Lung (tissue), 17 donors: ENCODE measurements at places on chromosomes 16 and 17.

- no peak for DNase-seq
Observed at GRCh38 chr17:61806081-61806828, 57.1 kb downstream of the BRIP1 start.

- DNase-seq = no peak
Observed at GRCh38 chr17:608511-609231, 106.0 kb downstream of the VPS53 start.

- no peak for DNase-seq
Observed at GRCh38 chr17:17029938-17030337, 12.3 kb upstream of the MPRIP start.

DNA sequence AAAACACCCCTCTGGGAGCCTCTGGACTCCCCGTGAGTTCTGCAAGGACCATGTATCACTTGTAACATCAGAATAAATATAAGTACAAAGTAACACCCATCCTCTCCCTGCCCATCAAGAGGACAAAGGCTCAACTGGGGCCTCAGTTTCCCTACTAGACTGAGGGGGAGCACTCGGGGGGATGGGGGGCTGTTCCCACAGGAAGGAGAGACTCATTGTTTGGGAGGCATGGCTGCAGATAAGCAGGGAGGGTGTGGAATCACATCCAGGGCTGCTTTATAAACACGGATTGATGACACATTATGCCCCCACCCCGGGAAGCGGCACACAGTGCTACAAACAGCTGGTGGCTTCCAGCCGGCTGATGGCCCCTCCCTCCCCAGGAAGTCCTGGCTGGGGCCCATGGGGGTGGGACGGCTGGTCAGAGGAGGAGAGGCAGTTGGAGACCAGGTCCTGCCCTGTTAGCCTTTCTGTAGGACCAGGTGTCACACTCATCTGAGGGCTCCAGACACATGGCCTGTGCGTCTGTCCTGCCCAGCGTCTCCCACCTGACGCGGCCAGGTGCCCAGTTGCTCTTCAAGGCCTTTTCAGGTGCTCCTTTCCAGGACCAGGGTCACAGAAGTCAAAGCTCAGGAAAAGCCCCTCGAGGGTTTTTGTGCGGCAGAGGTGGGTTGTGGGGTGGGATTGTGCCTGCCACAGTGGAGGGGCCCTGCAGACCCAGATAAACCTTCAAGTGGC is 1.3 kb upstream of the MPG start:
- peak; percentile 82 for DNase-seq

DNA sequence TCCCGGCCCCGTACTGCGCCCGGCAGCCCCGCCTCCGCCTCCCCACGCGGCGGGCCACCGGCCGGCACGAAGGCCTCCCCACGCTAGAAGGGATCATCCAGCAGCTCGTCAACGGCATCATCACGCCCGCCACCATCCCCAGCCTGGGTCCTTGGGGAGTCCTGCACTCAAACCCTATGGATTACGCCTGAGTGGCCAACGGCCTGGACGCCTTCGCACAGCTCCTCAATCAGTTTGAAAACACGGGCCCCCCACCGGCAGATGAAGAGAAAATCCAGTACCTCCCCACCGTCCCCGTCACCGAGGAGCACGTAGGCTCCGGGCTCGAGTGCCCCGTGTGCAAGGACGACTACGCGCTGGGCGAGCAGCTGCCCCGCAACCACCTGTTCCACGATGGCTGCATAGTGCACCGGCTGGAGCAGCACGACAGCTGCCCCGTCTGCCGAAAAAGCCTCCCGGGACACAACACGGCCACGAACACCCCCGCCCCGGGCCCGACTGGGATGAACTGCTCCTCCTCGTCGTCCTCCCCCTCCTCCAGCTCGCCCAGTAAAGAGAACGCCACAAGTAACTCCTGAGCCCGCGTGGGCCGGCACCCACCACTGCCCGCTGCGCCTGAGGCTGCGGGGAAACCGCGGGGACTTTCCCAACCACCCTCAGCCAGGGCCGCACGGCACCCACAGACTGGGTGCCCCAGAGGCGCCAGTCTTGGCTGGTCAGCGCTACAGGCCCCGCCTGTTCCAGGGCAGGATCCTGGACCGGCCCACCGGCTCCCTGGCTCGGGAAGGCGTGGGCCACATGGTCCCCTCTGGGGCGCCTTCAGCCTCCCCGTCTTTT is 39.0 kb upstream of the AKAP1 start:
- DNase-seq = peak; percentile 22

- DNase-seq = no peak
Observed at GRCh38 chr16:878072-878784, 77.7 kb upstream of the GNG13 start.

- DNase-seq = no peak
Observed at GRCh38 chr17:62912363-62912762, 53.7 kb upstream of the TANC2 start.

- DNase-seq = no peak
Observed at GRCh38 chr16:2953706-2954627, 10.1 kb upstream of the KREMEN2 start.

GRCh38 chr16:10683170-10683569 is 11.6 kb downstream of the TEKT5 start:
- DNase-seq = no peak

DNA sequence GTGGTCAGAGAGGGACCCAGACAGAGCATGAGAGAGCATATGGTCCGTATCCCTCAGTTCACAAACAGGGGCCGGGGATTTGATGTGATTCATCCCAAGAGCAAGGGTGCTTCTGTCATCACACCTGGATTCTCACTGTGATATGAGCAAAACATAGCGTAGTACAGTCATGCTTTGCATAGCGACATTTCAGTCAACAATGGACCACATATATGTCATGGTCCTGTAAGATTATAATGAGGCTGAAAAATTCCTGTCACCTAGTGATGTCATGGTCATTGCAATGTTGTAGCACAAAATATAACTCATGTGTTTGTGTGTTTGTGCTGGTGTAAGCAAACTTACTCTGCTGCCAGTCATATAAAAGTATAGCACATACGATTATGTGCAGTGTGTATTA is 207.4 kb upstream of the CDH13 start:
- no peak for DNase-seq

- no peak for DNase-seq
Observed at GRCh38 chr16:81814751-81815428, 35.8 kb downstream of the PLCG2 start.
